Effector memory CD8-positive, alpha-beta T cell (primary cell): ENCODE measurements at places on chromosomes 2 and 18.

- no peak overlapping the region for H3K27ac ChIP-seq
Observed at GRCh38 chr18:21081426-21081825, 30.2 kb downstream of the ROCK1 start.

- DNase-seq: no peak
- H3K27ac ChIP-seq: no peak overlapping the region
- H3K4me1 ChIP-seq: no peaks in the 10 kb centered on the region
- no peak overlapping the region for H3K4me3 ChIP-seq
Observed at GRCh38 chr2:183227176-183227575, 102.9 kb downstream of the NUP35 start.

DNA sequence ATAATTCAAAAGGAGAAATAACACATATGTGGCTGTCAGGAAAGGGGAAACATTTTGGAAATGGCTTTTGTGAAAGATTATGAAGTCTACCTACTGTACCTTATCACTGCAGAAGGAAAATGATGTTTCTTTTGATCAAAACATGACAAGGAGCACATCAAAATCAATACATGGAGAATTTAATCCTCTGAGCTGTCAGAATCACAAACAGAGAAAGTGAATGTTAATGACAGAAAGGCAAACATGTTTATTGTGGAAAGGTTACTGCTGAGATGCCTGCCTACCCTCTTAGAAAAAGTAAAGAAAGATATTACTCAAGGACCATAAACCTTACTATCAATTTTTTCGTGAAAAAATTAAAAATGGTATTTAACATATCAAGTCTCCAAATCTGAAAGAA lies 794.5 kb upstream of the GYPC start:
- no peak overlapping the region for H3K4me3 ChIP-seq
- H3K36me3 ChIP-seq: no peaks in the 10 kb centered on the region
- H3K27ac ChIP-seq: no peak overlapping the region
- no peak for DNase-seq
- no peaks in the 10 kb centered on the region for H3K27me3 ChIP-seq
- H3K4me1 ChIP-seq: no peaks in the 10 kb centered on the region

- peaks cover 4% of the 10 kb centered on the region for H3K36me3 ChIP-seq
- H3K27me3 ChIP-seq: no peaks in the 10 kb centered on the region
- DNase-seq: no peak
- no peak overlapping the region for H3K4me3 ChIP-seq
- no peaks in the 10 kb centered on the region for H3K4me1 ChIP-seq
Observed at GRCh38 chr2:215951558-215951957, 61.8 kb downstream of the MREG start.

- H3K36me3 ChIP-seq: no peaks in the 10 kb centered on the region
- DNase-seq: no peak
- H3K27me3 ChIP-seq: no peaks in the 10 kb centered on the region
- H3K4me3 ChIP-seq: no peak overlapping the region
Observed at GRCh38 chr2:164898475-164898874, 56.9 kb downstream of the SLC38A11 start.

DNA sequence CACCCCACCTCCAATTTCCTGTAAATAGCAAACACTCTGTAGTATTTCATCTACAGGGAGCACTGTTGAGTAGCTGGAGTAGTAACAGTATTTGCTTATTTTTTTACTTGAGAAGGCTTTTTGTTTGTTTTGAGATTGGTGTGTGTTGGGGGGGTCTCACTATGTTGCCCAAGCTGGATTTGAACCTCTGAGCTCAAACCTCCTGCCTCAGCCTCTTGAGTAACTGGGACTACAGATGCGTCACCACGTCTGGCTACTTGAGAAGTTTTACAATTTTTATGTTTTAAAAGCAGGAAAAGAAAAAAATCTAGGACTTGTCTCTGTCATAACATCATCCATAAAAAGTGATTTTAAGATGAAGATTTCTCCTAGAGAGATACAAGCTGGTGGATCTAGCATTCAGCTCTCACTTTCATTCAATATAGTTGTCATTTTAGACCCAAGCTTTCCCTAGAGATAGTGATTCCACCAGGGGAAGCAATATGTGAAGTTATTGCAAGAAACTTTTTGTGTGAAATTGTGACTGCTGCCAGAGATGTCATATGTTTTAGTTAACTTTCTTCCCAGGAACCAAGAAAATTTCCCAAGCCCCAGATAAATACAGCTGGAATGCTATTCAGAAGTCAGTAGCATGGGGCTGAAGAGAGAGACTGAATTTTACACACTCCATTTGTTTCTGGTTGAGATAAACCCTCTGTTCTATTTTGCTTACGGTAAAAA lies 60.2 kb upstream of the MAP4K3 start:
- no peaks in the 10 kb centered on the region for H3K36me3 ChIP-seq
- peaks cover 10% of the 10 kb centered on the region for H3K27me3 ChIP-seq
- no peak overlapping the region for H3K4me3 ChIP-seq
- H3K27ac ChIP-seq: no peak overlapping the region
- no peaks in the 10 kb centered on the region for H3K4me1 ChIP-seq

- H3K4me3 ChIP-seq: peak overlapping the region; percentile 17
- H3K27ac ChIP-seq: no peak overlapping the region
- H3K36me3 ChIP-seq: no peaks in the 10 kb centered on the region
- peaks cover 4% of the 10 kb centered on the region for H3K4me1 ChIP-seq
- H3K27me3 ChIP-seq: no peaks in the 10 kb centered on the region
Observed at GRCh38 chr2:127640082-127641072, 5.6 kb upstream of the GPR17 start.

DNA sequence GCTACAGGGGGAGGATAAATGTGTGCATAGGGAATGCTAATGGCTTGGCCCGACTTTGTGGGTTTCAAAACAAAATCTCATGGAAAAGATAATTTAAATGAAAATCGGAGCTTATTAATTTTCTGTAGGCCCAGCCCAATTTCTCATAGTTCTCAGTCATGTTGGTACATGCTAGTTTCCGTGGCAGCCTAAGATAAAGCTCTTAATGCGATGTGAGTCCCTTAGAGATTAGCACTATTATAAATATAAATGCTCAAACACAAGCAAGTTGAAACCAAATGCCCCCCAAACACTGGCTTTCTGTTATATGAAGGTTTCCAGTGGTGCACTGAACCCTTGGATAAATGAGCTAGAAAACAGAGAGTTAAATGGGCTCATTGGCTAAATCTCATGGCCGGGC lies 168.0 kb downstream of the BCL2 start:
- DNase-seq: no peak
- H3K27me3 ChIP-seq: no peaks in the 10 kb centered on the region
- H3K27ac ChIP-seq: peak overlapping the region; percentile 70
- peak overlapping the region; percentile 6 for H3K4me3 ChIP-seq

DNA sequence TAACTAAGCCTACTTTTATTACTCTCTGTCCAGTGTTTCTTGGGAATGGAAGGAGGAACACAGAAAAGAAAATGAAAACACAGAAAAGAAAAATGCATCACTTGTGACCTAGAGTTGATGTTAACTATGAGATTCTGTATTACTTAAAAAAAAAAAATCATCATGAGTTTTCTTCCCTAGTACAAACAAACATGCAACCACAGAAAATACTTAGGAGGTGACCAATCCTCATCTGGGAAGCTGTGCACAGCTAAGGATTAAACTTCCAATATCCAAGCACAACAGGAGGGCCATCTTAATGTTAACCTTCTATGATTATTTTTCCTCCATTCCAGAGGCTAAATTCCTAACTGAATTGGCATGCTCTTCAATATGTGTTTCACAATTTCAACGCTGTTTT lies 1140.4 kb downstream of the LRP1B start:
- DNase-seq: no peak
- no peaks in the 10 kb centered on the region for H3K27me3 ChIP-seq
- no peaks in the 10 kb centered on the region for H3K36me3 ChIP-seq
- no peak overlapping the region for H3K4me3 ChIP-seq

GRCh38 chr18:63799189-63799588 lies 24.0 kb downstream of the SERPINB7 start:
- H3K27ac ChIP-seq: no peak overlapping the region
- no peaks in the 10 kb centered on the region for H3K4me1 ChIP-seq
- H3K4me3 ChIP-seq: no peak overlapping the region
- peaks cover 15% of the 10 kb centered on the region for H3K27me3 ChIP-seq
- no peaks in the 10 kb centered on the region for H3K36me3 ChIP-seq

DNA sequence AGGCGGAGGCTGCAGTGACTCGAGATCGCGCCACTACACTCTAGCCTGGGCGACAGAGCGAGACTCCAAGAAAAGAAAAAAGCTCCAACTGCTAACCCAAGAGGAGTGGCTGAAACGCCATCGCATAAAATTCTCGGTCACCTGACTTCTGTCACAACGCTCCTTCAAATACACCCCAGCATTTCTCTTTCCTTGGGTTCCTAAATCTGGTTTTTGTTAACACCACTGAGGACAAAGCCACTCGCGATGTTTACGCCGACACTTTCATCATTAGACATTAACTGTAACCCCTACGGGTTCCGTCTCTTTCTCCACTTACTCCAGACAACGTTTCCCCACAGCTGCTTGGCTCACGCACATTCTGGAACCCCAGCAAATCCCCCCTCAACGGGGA lies 679 bp downstream of the CLK1 start:
- DNase-seq: no peak
- no peaks in the 10 kb centered on the region for H3K27me3 ChIP-seq
- peaks cover 61% of the 10 kb centered on the region for H3K36me3 ChIP-seq
- peak overlapping the region; percentile 92 for H3K4me3 ChIP-seq
- peaks cover 33% of the 10 kb centered on the region for H3K4me1 ChIP-seq

GRCh38 chr2:232231554-232231953 lies 147.0 kb upstream of the ALPP start:
- H3K27ac ChIP-seq: peak overlapping the region; percentile 53
- DNase-seq: no peak
- no peaks in the 10 kb centered on the region for H3K27me3 ChIP-seq
- H3K36me3 ChIP-seq: no peaks in the 10 kb centered on the region
- H3K4me3 ChIP-seq: no peak overlapping the region
- H3K4me1 ChIP-seq: peaks cover 19% of the 10 kb centered on the region

DNA sequence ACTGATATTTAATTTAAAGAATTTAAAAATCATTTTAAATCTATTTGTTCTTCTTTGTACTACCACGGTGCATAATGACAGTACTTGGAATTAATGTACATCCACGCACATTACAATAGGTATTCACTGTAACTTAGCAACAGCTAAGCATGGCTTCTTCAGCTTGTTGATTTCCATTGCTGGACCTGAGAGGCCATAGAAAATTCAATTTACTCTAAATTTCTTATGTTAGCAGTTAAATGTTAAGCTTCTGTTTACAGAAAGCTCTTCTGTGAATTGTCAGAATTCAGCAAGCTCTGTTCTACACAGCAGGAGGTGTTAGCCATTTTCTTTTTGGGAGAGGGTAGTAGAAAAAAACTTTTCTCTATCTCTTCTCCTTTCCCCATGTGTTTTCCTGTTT lies 1149.3 kb upstream of the CDH2 start:
- H3K4me1 ChIP-seq: no peaks in the 10 kb centered on the region
- no peak overlapping the region for H3K27ac ChIP-seq
- no peaks in the 10 kb centered on the region for H3K36me3 ChIP-seq
- DNase-seq: no peak
- H3K27me3 ChIP-seq: no peaks in the 10 kb centered on the region

- H3K4me3 ChIP-seq: peak overlapping the region; percentile 95
- H3K27me3 ChIP-seq: peaks cover 39% of the 10 kb centered on the region
- H3K27ac ChIP-seq: peak overlapping the region; percentile 81
- DNase-seq: peak; percentile 52
- H3K4me1 ChIP-seq: peaks cover 45% of the 10 kb centered on the region
Observed at GRCh38 chr2:111121028-111121827, 514 bp downstream of the BCL2L11 start.

DNA sequence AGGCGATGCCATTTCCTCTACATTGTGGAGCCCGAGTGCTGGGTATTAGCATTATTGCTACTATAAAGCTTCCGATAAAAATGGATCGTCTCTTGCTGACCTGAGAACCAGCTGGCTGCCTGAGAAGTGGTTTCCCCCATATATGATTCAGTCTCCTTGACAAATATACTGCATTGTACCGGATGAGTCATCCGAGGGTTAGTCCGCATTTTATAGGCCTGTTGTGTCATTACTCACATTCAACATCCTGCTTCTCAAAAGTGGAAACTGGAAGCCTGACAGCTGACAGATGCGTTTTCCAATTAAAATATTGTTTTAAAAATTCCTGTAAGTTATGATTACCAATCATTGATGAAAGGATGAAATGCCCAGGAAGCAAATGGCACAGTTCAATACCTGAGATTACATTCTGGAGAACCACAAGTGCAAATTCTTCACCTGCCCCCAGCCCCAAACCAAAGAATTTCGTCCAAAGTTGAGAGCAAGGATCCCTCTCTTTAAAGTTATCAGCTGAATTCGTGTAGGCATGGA lies 65.7 kb downstream of the SPRED2 start:
- H3K27ac ChIP-seq: peak overlapping the region; percentile 4
- no peak for DNase-seq
- peaks cover 4% of the 10 kb centered on the region for H3K4me1 ChIP-seq
- no peak overlapping the region for H3K4me3 ChIP-seq

DNA sequence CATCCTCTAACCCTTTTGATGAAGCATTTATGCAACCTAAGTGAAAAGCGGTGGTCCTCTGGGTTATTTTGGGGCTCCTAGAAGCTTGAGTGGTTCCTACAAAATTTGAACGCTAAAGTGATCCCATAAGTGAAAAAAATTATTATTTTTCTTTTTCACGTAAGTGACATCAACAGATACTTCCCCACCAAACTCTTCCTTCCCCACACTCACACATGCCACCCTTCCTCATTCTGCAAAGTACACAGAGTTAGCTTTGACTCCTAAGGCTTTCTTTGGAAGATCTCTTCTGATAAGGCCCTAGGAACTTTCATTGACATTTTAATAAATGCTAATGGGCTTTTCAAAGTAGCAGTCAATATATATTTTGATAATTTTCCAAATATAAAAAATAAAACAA lies 109.7 kb downstream of the DOCK10 start:
- no peak for DNase-seq
- H3K4me3 ChIP-seq: no peak overlapping the region
- no peaks in the 10 kb centered on the region for H3K27me3 ChIP-seq
- peaks cover 63% of the 10 kb centered on the region for H3K4me1 ChIP-seq
- peak overlapping the region; percentile 90 for H3K27ac ChIP-seq

DNA sequence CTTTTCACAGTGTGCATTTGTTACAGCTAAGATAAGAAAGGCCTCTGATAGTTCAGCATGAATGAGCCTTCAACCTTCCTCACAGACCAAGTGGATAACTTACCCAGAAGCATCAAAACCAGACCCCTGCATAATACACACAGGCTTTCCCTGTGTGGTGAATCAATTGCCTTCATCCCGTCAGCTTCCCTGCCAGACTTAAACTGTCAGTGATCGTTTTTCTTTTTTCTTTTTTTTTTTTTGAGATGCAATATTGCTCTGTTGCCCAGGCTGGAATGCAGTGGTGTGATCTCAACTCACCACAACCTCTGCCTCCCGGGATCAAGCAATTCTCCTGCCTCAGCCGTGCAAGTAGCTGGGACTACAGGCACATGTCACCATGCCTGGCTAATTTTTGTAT lies 20.5 kb upstream of the SLC35F5 start:
- no peaks in the 10 kb centered on the region for H3K4me1 ChIP-seq
- no peak overlapping the region for H3K27ac ChIP-seq
- no peaks in the 10 kb centered on the region for H3K27me3 ChIP-seq
- no peak for DNase-seq
- no peak overlapping the region for H3K4me3 ChIP-seq

- no peaks in the 10 kb centered on the region for H3K36me3 ChIP-seq
- H3K27me3 ChIP-seq: peaks cover 57% of the 10 kb centered on the region
- no peak for DNase-seq
- no peak overlapping the region for H3K4me3 ChIP-seq
Observed at GRCh38 chr2:42902939-42903709, 110.7 kb upstream of the HAAO start.
